ENCODE measurements at places on chromosomes 4 and X.

- no peak for DNase-seq
Observed at GRCh38 chrX:13022926-13023325, 21.5 kb downstream of the FAM9C start.

DNA sequence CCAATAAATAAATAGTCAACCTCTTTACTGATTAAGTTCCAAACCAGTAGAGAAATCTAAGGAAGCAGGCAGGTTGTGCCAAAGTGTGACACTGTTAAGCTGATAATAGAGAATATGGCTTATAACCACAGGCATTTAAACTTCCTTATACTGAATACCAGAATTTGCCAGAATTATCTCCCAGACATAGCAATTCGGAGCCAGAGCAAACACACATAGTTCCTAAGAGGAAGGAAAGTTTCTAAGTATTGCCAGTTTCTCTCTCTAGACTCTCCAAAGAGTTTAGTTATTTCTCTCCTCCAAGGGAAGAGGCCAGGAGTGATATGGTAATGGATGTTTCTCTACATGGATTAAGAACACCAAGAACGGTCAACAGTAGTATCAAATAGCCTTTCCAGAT is 191.7 kb upstream of the CPEB2 start:
- no peak for DNase-seq

- DNase-seq = no peak
Observed at GRCh38 chrX:144798972-144799371, 448.3 kb upstream of the SPANXN1 start.

DNA sequence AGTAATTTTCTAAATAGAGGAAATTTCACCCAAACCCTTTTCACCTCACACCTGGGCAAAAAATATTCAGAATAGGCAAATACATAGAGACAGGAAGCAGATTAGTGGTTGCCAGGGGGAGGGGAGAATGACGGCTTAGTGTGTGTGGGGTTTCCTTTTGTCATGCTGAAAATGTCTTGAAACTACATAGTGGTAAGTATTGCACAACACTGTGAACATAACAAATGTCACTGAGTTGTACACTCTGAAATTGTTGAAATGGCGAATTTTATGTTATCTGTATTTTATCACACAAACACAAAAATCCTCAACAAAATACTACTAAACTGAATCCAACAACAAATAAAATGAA is 60.7 kb upstream of the PLAC1 start:
- no peak for DNase-seq

- no peak for DNase-seq
Observed at GRCh38 chr4:86757468-86757867, 91.7 kb downstream of the SLC10A6 start.

DNA sequence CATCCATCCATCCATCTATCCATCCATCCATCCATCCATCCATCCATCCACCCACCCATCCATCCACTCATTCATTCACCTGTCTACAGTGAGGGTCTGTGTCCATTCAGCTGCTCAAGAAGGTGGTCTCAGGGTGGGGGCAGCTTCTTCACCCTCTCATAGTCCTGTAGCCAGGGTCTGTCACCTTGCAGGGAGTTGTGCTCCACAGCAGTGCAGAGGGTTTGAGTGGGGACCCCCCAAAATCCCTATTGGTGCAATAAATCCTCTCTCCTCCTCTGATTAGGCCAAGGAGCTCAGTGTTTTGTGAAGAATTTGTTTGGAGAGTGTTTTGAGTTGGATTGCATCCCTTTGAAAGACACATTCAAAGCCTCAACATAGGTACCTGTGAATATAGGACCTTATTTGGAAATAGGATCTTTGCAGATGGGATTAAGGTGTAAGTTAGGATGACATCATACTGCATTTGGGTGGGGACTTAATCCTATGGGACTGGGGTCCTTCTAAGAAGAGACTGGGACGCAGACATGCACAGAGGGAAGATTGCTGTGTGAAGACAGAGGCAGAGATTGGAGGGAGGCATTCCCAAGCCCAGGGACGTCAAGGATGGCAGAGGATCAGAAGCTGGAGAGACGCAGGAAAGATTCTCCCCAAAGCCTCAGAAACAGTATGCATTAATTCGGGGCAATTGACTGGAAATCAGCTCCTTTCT is 12.0 kb downstream of the P2RY8 start:
- DNase-seq = no peak

- no peak for DNase-seq
Observed at GRCh38 chr4:174627473-174627872, 105.2 kb upstream of the HPGD start.
